Stimulated activated CD8-positive, alpha-beta memory T cell treated with anti-CD3 and anti-CD28 coated beads, Interleukin-15, amount 100 ng/mL, for 4 hours (primary cell): ENCODE measurements at places on chromosomes 6 and 20.

- no peak for DNase-seq
Observed at GRCh38 chr6:156697225-156697830, 79.8 kb upstream of the ARID1B start.

DNA sequence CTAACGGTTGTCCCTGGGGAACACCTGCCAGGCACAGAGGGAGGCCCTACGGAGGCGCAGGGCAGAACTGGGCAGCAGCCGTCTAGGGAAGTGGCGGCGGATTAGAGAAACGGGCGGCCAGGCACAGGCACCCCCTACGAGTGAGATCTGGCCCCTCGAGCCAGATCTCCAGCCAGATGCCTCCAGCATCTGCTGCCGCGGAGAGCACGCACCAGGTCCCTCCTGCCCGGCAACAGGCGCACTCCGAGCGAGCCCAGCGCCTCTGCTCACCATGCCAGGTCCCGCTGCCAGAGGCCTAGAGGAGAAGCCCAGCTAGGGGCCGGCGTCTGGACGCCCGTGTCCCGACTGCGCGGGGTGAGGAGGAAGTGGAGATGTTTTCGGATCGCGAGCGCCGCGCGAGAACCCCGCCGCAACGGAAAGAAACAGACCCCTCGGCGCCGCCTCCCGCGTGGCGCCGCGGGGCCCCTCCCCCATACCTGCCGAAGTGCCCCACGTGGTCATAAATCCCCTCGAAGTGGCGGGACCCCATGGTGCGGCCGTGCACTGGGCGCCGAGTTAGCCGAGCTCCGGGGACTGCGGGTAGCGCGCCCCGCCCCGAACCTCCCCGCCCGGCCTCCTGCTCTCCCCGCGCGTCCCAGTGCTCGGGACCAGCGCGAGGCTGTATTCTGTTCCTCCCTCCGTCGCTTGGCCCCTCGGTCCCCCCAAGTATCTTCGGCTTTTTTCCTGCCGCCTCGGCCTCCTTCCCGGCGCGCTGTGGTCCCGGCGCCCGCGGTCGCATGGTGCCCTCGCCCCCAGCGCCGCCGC, at the start of gene SLC22A16:
TSS of gene SLC22A16 (minus strand) at position 568 of the 804 bp plus-strand sequence. CDS start at position 529, 39 bp downstream.
- no peak for DNase-seq

DNA sequence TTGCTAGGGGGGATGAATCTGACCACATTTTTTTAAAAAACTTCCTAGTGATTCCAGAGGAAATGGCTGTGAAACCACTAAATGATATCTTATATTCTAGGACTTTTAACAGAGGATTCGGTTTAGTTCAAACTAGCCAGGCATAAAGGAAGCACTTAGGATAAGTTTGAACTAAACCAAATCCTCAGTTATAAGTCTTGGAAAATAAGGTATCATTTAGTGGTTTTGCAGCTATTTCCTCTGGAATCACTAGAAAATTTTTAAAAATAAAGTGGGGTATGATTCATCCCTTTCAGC, 327.9 kb upstream of the QKI start:
- DNase-seq, result no peak

- no peak for DNase-seq
Observed at GRCh38 chr6:11121851-11122250, 10.3 kb upstream of the ERVFRD-1 start.

- no peak for DNase-seq
Observed at GRCh38 chr20:45087814-45088213, 13.1 kb downstream of the KCNS1 start.

DNA sequence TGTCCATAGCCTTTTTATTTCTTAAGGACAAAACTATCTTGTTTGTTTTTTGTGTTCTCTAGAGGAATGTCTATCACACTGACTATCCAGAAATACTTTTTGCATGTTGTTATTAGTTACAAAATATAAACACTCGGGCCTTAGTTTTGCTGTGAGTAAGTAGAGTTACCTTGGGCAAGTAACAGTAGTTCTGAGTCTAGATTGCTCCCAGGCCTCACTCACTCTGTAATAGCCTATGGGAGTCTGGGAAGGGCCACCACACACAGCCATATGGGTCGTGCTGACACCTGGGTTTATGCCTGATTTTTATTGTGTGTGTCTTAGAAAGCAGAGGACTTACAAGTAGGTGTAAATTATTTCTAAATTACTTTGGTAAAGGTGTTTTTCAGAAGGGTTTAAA, 185.8 kb downstream of the TMEM242 start:
- DNase-seq, result no peak

- no peak for DNase-seq
Observed at GRCh38 chr6:156886409-156886808, 109.2 kb downstream of the ARID1B start.

GRCh38 chr6:147381712-147382111, 126.8 kb upstream of the SAMD5 start:
- DNase-seq, result no peak

DNA sequence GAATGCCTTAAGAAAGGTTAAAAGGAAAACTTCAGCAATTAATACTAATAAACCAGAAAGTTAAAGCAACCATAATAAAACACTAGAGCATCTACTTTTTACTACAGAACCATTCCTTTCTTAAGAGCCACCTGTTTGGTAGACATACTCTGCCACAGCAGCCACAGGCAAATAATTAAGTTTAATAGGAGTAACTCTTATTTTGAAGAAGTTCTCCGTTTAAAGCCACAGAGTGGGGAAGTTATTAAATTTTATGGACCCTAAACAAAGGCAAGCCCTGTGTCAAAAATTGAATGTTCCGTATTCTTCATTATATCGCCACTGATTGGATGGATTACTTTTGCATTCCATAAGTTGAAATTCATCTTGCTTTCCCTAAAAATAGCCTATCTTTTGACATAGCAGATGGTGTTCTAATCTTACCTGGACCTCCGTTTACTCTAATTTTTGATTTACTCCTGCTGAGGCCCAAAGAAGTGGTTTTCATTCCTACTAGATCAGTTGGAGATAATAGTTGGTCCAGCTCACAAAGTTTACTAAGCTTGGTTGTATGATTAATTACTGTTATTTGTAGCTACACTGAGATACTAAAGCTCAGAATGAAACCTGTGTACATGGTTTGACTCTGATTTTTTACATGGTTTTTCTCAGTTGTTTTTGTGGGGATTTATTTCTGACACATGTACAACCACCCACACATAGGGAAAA, 140.4 kb upstream of the SUPT3H start:
- no peak for DNase-seq

DNA sequence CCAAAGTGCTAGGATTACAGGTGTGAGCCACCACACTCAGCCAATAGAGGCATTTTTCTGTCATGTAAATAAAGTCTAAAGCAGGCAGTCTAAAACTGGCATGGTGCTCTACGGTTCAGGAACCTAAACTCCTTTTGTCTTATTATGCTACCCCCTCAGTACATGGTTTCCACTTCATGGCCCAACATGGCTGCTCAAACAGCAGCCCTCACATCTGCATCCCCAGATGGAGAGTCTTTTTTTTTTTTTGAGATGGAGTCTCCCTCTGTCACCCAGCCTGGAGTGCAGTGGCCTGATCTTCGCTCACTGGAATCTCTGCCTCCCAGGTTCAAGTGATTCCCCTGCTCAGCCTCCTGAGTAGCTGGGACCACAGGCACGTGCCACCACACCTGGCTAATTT, 38.3 kb downstream of the SLC52A3 start:
- DNase-seq, result no peak

DNA sequence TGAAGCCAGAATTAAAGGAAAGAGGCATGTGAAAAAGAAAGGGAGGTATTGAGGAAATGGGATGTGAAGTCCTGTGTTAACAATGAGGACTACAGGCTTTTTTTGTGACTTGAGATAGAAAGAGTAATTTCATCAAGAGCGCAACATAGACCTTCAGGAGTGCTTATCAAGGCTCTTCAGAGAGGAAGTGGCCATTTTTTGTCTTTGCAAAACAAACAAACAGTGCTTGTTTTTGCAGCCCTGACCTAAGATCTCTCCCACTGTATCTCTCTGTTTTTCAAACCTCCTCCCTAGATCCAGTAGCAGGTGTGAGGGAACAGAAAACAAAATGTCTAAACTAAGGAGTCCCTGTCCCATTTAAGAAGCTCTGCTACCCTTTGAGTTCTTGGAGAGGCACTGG, 710.3 kb upstream of the MARCKS start:
- DNase-seq, result no peak
